ENCODE measurements at places on chromosomes 1 and 21.

DNA sequence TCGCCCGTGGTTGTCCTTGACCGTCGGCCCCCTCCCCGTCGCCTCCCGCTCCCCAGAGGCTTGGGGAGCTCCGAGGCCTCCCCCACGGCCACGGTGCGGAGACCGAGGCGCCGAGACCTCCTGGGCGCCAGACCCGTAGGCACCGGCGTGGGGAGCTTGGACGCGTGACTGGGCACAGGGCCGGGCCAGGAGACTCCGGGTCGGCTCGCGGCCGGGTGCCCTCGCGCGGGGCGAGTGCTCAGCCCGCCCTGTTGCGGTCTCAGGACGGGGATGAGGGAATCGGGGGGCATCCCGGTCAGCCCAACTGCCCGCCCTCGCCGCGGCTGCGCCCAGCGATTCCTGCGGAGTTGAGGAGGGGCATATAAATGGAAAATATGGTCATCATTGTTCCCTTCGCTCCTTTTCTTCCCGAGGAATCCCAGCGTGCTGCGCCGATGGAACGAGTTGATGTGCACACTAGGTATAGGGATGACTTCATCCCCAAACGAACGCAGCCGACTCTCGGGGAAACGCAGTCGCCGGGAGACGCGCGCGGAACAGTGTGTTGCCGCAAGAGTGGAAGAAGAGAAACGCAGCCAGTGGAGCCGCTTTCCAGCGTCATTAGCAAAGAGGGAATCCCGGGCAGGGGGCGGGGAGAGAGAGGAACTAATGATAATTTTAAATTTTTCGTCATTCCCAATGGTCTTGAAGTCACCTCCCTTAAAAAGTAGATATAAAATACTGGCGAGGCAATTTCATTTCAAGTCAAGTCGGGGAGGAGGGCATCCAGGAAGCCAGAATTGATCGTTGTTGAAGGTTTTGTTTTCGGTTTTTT, 747 bp upstream of the ENAH start:
- DNase-seq, result no peak

DNA sequence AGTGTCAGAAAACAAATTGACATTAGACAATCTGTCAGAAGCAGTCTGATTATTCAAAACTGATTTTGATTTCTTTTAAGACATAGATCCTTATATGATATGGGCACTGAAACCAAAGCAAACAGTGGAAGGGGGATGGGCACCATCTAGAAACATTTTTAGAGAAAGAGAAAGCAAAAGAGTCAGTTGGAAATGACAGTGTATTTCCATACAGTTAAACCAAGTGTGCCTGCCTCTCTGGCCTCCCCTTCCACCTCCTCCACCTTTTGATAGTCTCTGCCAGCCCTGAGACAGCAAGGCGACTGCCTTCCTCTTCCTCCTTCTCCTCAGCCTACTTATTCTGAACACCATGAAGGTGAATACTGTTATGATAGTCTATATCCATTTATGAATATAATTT, 949.7 kb downstream of the AMY1C start:
- no peak for DNase-seq

DNA sequence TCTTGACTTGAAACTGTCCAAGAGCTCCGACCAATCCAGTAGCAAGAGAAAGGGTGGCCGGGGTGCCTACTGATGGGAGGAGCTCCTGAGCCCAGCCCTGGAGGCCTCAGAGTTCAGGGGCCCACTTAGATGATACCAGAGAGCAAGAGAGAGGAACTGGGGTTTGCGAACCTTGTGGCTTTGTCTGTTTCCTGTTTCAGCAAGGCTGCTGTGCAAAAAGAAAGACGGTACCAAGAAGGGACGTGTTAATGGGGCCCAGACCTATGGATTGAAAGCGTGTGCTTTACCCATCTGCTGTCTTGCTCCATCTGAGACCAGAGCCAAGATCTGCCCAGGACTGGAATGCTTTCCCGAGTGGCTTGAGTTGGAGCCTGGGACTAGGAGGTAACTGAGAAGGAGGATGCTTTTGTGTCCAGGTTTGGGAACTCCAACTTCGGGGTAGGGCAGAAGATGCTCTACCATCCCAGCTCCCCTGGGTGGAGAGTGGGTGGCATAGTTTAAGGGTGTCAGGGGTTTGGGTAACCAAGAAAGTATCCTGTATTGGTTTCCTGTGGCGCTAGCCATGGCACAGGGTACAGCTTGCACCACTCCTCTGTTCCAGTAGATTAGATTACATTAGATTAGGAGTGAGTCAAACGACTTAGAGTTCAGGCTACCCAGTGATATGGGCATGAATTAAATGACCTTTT, at the start of gene TRAF3IP3:
TRAF3IP3 (plus strand) TSS at position 128 of the 689 bp plus-strand sequence. CDS start 3,987 bp downstream, outside the sequence.
- peak; percentile 77 for DNase-seq

GRCh38 chr1:37533317-37534093, 18.9 kb upstream of the MEAF6 start:
- DNase-seq, result no peak

- DNase-seq, result peak; percentile 45
Observed at GRCh38 chr1:86460998-86461397, 7.7 kb upstream of the CLCA1 start.

DNA sequence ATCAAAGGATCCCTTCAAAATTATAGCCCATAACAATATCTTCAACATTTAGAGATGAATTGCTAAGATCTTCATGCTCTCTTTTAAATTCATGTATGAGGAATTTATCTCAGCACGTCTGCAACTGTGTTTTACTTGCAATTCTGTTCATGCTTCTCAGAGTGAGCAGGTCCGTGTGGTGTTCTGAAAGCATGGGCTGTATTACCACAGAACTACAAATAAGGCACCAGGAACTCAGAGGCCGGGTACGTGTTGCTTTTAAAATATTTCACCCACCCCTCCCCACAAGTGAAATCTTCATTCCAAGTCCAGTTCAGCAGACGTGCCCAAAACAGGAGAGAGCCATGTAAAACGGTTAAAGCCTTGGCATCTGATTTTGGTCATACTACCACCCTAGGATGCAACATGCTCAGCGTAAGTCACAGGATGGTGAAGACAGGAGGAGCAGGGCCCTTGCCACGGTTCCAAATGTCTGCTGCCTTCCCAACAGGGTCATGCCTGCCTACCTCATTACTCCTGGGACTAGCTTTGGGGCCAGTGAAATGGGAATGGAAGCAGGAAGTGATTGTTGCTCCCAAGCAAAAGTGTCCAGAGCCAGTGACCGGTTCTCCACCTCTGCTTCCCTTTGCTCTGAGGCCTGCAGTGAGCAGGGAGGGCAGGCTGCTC, 133.7 kb downstream of the PTPN14 start:
- no peak for DNase-seq

DNA sequence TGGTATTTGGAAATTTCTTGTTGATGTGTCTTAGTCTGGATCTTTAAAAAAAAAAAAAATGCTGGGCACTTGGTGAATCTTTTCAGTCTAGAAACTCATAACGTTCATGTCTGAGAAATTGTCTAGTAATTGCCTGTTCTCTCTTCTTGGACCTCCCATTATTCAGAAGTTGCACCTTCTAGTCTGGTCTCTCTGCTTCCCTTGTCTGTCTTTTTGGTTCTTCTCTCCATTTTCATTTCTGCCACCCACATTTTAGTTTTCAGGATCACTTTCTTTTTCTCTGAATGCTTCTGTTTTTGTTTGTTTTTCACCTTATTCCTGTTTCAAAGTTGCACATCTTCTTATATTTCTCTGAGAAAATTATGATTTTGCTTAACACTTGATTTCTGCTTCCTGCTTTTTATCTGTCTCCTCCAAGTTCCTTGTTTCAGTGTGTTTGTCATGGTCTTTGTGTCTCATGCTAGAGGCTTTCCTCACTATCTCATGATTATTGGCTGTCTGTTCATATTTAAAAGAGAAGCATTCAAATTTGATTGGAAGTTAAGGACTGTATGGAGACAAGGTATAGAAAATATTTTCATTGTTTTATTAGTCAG, 21.3 kb downstream of the BACE2 start:
- DNase-seq, result no peak

GRCh38 chr21:33036430-33037162, 10.9 kb downstream of the OLIG2 start:
- DNase-seq, result peak; percentile 45

- no peak for DNase-seq
Observed at GRCh38 chr1:41013796-41014195, 7.7 kb downstream of the SLFNL1 start.

GRCh38 chr1:219575563-219575962, 37.3 kb downstream of the ZC3H11B start:
- DNase-seq, result no peak

GRCh38 chr1:48035371-48036141, 38.4 kb upstream of the TRABD2B start:
- DNase-seq, result no peak

DNA sequence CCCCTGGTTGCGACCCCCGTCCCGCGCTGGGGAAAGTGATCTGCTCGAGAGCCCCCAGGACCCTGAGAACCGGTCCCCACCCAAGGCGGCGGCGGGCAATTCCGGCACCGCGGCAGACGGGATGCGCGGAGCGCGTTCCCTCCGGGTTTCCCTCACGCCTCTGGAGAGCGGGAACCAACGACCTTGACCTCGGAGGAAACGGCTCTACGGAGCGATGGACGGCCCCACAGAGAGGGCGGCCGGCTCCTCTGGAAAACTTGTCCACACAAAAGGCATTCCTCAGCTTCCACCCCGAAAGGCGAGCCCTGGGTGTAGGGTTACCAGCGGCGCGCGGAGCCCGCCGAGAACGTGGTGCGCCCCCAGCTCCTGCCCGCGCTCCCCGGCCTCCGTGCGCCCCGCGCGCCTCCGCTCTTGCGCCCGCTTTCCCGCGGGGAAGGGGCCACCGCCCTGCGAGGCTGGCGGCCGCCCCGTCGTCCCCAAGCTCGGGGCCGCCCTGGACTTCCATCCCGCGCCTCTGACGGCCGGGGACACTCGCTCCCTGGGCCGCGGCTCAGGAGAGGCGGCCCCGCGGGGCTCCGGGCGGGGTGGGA, 391 bp upstream of the KIAA1614 start:
- DNase-seq, result no peak

- DNase-seq, result no peak
Observed at GRCh38 chr1:208318150-208318734, 74.1 kb upstream of the PLXNA2 start.

- no peak for DNase-seq
Observed at GRCh38 chr1:175287377-175287776, 94.8 kb upstream of the KIAA0040 start.

DNA sequence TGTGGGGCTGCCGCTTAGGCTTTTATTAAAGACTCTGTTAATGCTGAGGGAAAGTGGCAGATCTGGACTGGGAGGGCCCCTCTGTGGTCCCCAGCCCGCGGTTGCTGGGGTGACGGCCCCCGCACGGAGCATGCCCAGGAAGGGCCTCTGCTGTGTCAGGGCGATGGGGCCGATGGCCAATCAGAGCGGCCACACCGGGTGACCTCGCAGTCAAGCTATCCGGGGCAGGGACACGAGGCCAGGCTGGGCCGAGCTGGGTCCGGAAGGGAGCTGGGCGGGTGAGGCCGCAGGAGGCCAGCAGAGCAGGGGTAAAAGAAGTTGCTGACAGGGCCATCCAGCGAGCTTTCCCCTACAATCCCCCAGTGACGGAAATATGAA, 145.1 kb downstream of the CASZ1 start:
- DNase-seq, result peak; percentile 56
